Activated CD8-positive, alpha-beta memory T cell treated with anti-CD3 and anti-CD28 coated beads for 48 hours (primary cell): ENCODE measurements at places on chromosomes 2 and 18.
A peak's percentile ranks its signal among the peaks of the same experiment; 100 is the strongest.

DNA sequence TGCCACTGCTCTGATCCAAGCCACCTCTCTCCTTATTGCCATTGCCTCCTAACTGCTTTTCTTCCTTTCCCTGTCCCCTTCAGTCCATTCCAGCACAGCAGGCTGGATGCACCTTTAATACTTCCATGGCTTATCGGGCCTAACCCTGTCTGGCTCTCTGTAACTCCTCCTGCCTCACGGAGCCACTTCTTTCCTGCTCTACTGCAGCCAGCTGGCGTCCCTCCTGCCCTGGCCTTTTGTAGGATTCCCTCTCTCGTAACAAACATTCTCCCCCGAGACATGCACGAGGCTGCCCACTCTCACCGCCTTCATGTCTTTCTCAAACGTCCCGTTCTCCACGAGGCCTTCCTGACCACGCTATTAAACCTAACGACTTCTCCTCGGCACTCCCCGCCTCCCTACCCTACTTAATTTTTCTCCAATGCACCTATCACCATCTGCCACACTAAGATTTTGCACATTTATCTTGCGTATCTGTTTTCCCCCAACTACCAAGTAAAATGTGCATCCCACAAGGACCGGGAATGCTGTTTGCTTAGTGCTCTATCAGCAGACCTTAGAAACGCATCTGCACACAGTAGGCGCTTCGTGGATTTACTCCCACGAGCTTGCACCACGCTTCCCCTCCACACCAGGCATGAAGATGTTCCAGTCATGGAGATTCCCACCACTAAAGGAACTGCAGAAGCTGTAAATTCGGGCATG, 728 bp upstream of the C18orf63 start:
- DNase-seq = no peak

- DNase-seq = no peak
Observed at GRCh38 chr2:237735798-237736197, 62.8 kb upstream of the RBM44 start.

GRCh38 chr2:234556848-234557573, 60.1 kb upstream of the ARL4C start:
- no peak for DNase-seq

DNA sequence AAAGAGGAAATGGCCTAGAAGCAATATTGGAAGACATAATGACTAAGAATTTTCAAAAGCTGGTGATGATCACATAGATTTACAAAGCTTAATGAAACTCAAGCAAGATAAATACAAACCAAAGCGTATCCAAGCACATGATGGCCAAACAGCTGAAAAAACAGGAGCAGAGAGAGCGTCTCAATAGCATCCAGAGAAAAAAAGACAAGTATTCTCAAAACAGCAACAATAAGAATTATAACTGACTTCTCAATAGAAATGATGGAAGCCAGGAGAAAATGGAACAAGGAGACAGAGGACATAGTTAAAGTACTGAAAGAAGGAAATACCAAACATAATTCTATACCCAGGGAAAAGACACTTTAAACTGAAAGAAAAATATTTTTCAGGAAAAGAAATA, 437.2 kb upstream of the TNP1 start:
- DNase-seq = no peak

DNA sequence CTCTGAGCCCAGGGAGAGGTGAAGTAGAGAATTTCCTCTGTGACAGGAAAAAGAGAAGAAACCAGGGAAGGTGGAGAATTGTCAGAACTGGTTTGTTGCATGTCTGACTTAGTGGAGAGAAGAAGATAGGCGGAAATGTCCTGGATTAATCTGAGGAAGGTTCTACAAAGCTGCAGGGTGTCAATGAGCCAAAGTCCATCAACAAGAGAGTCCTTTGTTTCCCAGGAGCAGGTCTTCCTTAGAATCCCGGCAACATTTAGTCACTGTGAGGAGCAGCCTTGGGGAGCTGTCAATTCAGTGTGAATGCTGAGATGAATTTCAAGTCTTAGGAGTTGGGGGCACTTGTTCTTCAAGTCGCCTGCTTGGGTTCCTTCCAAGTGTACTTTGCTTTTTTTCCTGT, 88.4 kb upstream of the CELF4 start:
- DNase-seq = no peak

GRCh38 chr2:129711816-129712675, 267.4 kb upstream of the RAB6C start:
- no peak for DNase-seq

DNA sequence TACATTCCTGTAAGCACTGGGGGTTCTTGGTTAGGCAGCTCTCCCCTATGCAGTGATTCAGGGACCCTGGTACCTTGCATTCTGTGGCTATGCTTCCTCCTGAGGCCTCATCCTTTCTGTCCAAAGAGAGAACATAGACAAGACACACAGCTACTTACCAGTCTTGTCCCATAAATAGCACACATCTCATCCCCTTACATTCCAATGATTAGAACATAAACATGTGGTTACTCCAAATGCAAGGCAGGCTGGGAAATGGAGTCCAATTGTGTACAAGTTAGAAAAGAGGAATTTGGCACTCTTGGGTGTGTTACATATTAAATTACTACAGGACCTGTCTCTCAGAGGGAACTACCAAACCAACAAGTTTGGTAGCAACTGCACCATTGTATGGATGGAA, 171.3 kb downstream of the ARHGAP15 start:
- DNase-seq = no peak

GRCh38 chr2:240556553-240557100, 1.2 kb downstream of the ANKMY1 start:
- peak; percentile 37 for DNase-seq

DNA sequence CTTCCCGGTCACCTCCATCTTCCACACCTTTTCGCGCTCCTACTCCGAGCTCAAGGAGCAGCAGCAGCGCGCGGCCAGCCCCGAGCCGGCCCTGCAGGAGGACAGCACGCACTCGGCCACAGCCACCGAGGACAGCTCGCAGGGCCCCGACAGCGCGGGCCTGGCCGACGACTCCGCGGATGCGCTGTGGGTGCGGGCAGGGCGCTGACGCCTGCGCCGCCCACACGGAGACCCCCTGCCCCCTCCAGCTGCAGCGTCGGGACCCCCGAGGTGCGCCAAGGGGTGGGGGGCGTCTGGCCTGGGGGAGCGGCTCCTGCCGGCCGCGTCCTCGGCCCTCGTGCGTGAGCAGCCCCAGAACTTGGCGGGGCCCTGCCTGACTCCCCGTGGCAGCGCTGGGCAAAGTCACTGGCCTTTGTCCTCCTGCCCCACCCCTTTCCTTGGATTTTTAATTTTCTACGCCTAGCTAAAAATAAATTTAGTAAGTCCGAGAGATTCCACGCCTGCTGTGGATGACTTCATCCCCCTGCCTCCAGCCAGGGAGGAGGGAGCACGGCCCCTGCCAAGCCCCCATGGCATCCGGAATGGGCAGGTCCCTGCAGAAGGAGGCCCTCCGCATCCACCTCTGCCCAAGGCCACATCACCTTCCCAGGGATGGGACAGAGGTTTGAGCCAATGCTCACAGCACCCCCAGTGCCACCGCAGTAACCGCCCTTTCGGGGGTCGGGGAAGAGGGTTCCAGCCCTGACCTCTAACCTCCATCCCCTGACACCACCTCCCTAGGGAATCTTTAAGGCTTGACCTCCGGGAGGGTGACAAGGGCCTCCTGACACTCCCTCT, 51.6 kb downstream of the SLC66A2 start:
- no peak for DNase-seq

GRCh38 chr2:65991381-65992197, 443.3 kb upstream of the MEIS1 start:
- no peak for DNase-seq

GRCh38 chr2:101781791-101782426, 84.4 kb downstream of the MAP4K4 start:
- DNase-seq = no peak

- no peak for DNase-seq
Observed at GRCh38 chr2:133941666-133942065, 312.2 kb upstream of the MGAT5 start.

GRCh38 chr18:41146301-41146700, 808.7 kb upstream of the PIK3C3 start:
- DNase-seq = no peak

DNA sequence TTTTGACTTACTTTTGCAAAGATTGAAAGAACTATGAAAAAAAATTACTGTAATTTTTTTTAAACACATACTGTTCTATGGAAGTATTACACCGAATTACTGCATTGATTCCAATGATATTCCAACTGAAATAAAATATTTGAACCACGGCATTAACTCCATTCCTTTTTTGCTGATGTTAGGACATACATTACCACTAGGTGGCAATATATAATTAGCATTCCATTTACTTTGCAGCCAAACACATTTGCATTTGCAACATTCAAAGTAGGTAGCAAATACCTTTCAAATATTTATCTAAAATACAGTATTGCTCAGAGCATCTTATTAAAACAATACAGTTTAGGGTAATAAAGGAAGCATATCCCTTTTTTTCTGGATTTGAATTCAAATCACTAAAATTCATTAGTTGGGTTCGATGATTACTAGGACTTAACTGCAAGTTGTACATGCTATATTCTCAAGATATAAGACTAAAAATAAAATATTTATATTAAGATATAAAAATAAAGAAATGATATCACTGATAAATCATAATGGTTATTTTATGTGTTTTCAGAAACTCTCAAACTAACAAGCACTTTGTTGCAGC, 31.3 kb downstream of the LANCL1 start:
- DNase-seq = no peak

DNA sequence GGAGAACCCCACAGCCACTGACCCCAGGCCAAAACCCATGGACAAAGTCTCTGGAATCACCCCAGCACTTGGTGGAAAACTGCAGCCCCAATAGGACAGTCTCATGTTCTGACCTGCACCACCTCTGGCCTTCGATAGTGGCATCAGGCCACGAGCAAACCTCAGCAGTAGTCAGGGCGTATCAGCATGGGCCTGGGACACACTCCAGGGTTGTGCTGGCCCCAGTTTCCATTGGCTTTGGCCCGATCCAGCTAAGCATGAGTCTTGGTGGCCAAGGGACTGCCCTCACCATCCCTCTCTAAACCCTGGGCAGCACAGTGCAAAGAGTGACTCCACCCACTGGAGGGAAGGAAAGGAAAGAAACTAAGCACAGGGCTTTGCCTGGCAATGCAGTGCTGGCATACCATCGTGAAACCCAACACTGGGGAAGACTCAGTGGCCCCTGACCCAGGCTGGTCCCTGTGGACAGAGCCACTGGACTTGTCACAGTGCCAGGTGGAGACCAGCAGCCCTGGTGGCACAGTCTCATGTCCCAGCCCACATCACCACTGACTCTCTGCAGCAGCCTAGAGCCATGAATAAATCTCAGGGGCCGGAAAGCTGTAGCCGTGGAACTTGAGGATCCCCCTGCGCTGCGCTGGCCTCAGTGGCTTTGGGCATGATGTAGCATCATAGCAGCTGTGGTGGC, 46.3 kb downstream of the ZNF519 start:
- no peak for DNase-seq

DNA sequence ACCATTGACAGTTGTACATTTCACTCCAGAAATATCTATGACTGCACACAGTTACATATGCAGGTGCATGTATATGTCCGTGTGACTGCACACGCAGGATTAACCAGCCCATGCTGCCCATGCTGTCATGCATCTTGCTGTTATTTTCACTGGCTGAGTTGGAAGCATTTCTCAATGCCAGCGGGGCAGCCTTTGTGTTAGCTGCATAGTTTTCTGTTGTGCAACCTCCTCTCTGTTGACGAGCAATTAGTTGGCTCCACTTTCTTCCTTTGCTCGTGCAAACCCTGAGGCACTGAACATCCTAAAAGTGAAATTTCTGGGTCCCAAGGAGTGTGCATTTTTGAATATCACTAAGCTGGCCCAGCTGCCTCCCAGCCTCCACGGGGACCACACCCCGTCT, 133.4 kb upstream of the GLI2 start:
- DNase-seq = no peak

GRCh38 chr18:48893061-48893607, 57.6 kb downstream of the SMAD7 start:
- no peak for DNase-seq

GRCh38 chr2:238596571-238597551, 170.1 kb downstream of the ASB1 start:
- DNase-seq = no peak

- DNase-seq = peak; percentile 18
Observed at GRCh38 chr18:23871410-23871809, 143.1 kb upstream of the TTC39C start.

DNA sequence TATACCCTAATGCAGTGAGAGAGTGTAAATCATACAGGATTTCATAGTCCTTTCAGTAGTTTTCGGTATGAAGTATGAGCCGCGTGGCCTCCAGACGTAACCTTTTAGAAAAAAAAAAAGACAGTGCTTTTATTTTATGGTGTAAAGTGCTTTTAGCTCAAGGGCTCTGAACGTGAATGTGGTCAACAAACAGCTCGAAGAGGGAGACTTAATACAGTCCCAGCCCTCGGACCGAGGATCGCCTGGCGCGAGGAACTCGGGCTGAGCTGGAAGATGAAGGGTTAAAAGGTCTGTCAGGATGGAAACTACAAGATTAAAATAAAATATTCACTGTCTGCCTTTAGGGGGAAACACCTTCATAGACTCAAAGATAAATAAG, 4.0 kb upstream of the BCL11A start:
- no peak for DNase-seq

DNA sequence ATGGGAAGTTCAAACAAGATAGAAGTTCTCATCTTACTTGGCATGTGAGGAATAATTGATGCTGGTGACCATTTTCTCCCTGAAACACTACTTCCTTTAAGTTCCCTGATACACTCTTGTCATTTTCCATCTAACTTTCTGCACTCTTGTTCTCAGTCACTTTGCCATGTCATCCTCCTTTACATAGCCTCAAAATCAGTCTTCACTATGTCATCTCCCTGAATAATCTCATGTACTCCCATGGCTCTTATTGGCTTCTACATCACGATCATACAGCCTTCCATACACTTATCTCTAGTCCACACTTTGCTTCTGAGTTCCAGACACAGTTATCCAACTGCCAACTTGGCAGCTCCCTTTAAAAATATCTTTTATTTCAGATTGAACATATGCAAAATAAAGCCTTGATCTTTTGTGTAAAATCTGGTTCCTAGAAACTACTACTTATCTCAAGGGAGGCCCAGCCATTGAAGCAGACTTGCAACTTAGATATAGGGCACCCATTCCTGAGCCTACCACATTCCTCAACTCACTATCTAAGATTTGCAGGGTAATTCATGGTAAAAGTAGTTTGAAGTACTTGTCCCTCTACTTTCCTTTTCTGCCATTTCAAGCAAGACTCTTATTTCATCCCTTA, 1070.2 kb upstream of the NXPH2 start:
- no peak for DNase-seq

- DNase-seq = no peak
Observed at GRCh38 chr2:120539937-120540718, 194.2 kb downstream of the INHBB start.

- DNase-seq = no peak
Observed at GRCh38 chr2:62109554-62109953, 86.4 kb upstream of the B3GNT2 start.

- no peak for DNase-seq
Observed at GRCh38 chr2:217966423-217967070, 36.2 kb downstream of the TNS1 start.

- no peak for DNase-seq
Observed at GRCh38 chr2:134863446-134863845, 25.0 kb downstream of the ACMSD start.

GRCh38 chr2:127084611-127085316, 22.2 kb downstream of the BIN1 start:
- no peak for DNase-seq

- DNase-seq = no peak
Observed at GRCh38 chr2:45289997-45290709, 280.9 kb upstream of the SIX2 start.

- DNase-seq = no peak
Observed at GRCh38 chr2:232139786-232140562, 178.5 kb downstream of the DIS3L2 start.

- DNase-seq = no peak
Observed at GRCh38 chr2:219636144-219636915, 8.9 kb downstream of the SLC4A3 start.

- DNase-seq = no peak
Observed at GRCh38 chr2:36741188-36741837, 44.8 kb downstream of the VIT start.
